ENCODE measurements at places on chromosomes 5 and 9.

DNA sequence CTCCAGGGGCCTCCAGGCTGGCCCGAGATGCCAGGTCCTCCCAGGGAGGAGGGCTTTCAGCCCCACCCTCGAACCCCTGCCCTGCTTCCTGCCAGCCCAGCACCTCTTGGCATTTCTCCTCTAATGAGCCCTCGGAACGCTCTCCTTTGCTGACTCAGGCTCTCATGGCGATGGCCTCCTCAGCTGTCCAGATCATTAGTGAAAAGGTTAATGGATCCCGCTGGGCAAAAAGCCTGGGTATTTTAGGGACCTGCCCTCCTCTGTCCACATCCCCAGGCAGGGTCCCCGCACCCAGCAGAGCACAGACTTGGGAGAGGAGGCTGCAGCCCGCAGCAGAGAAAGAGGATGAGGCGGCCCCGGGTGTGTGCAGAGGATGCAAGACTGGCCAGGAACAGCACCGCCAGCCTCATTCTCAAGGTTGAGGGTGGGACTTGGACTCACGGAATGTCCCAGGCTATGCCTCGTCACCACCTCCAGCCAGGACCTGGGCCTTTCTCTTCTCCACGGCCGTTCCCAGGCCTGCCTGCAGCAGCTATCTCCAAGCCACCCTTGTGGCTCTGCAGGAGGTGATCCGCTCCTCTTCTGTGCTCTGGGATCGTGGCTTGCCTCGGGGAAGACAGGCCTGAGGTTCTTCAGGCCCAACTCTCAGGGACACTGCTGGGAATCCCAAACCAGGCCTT is 23.0 kb upstream of the ADAMTS2 start:
- no peak for DNase-seq

DNA sequence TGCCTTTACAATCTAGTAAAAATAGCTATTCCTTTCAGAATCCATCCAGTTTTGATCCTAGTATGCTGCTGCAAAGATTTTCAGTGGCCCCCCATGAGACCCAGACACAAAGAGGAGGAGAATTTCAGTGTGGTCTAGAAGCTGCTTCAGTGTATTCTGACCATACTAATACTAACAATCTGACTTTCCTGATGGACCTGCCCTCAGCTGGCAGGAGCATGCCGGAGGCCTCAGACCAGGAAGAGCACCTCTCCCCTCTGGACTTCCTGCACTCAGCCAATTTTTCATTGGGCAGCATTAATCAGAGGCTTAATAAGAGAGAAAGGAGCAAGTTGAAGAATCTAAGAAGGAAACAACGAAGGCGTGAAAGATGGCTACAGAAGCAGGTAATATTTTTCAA is 48.5 kb downstream of the RNF180 start:
- no peak for DNase-seq

- no peak for DNase-seq
Measured at GRCh38 chr5:78377718-78378105, 17.3 kb downstream of the SCAMP1 start.

DNA sequence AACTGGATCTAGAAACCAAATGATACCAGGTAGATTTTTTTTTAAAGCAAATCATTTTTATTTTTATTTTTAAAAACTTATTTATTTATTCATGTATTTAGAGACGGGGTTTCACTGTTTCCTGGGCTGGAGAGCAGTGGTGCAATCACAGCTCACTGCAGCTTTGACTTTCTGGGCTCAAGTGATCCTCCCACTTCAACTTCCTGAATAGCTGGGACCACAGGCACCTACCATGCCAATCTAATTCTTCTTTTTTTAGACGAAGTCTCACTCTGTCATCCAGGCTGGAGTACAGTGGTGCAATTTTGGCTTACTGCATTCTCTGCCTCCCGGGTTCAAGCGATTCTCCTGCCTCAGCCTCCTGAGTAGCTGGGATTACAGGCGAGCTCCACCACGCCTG is 41.3 kb upstream of the CDK20 start:
- no peak for DNase-seq

GRCh38 chr9:122336866-122337555 is 33.8 kb upstream of the PTGS1 start:
- DNase-seq, result no peak

DNA sequence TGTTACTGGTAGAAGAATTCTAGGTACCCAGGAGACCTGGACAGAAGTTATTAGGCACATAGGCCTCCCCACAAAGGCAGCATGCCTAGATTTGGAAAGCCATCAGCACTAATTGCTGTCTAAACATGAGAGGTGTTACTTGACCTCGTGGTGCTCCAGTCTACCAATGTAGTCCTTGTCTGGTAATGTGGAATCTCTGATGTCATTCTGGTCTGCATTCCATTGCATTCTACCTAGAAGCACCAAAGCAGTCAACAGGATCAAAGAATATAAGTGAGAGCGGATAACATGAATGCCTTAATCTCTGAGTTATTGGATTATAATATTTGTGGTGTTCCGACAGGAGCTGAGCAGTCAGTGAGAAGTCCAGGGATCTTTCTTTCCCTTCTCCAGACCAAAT is 175.2 kb downstream of the PSAT1 start:
- DNase-seq, result no peak

GRCh38 chr5:53568871-53569270 is 8.4 kb downstream of the NDUFS4 start:
- DNase-seq, result no peak

- no peak for DNase-seq
Measured at GRCh38 chr9:35863583-35863982, 6.6 kb downstream of the OR13J1 start.

DNA sequence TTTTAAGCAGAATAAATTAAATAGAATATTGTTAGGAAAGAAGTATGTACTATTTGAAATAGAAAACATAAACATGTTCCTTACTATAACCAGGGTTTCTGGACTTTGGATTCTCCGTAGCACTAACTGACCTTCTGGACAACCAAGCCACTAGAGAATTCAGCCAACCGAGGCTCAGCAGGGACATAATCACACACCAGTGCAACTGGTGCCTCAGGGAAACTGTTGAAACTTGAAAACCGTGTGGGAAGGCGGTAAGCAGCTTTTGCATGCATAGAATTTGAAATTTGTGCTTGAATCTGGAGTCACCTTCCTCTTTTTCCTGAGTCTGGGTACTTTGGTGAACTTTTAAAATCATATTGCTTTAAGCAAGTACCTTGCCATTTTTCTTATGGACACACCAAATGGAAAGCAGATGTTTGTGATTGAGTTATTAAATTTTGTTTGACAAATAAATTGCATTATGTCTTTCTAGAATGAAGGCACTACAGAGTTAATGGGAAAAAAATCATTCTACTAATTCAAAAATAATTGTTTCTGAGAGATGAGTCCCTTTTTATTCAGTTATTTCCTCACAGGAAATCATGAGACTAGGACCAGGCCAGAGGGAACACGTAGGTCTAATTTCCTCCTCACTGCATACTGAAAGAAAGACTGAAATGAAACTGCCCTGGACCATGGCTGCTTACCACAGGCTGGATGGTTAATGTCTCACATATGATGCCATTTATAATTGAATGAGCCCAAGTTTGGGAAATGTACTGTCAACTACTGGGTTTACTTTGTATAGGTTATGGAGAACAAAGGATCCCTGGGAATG is 20.6 kb upstream of the SCAMP1 start:
- no peak for DNase-seq

DNA sequence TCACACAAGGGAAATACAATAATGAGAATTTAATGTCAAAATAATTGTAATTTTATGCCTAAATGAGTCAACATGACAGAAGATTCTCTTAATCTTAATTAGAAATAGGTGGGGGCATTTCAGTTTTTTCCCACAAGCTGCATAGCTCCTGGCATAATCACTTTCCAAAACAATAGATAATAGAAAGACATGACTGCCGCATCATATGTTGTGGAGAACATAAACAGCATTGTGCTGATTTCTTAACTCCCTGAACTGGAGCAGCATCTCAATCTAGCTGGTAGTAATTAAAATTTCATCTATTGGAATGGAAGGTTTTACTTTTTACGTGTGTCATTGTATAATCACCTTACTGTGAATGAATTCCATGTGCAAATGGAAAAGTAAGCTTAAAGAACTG is 112.1 kb downstream of the ST8SIA4 start:
- no peak for DNase-seq

DNA sequence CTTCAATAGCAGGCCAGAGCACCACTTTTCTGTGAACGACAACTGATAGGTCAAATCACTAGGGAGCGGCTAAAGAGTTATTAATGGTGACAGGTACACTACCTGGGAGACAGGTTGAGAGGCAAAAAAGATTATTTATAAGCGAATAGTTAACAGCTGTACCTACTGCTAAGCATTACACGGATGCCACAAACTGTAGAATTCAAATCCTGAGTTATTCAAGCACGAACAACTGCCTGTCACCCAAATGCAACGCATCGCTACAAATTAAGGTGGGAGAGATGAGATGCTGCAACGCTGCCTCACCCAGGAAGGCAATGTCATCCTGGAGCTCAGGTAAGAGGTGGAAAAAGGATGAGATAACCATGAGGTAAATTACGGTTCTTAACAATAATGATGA is 342.9 kb downstream of the BNC2 start:
- no peak for DNase-seq

- DNase-seq, result no peak
Measured at GRCh38 chr5:107557051-107557658, 113.6 kb downstream of the EFNA5 start.

- no peak for DNase-seq
Measured at GRCh38 chr5:136057401-136058038, 28.7 kb downstream of the TGFBI start.

- no peak for DNase-seq
Measured at GRCh38 chr9:123167474-123167873, 100.9 kb downstream of the STRBP start.

All from stimulated activated CD4-positive, alpha-beta T cell treated with anti-CD3 and anti-CD28 coated beads, TNF-alpha, amount 100 ng/mL, for 48 hours (primary cell).